ENCODE measurements at places on chromosomes 4 and X. TPM values are rescaled to one million over a fixed set of nuclear protein-coding genes. Genes with fewer than 3 reads are reported as not detected.

ARL13A gene
- 0.36 TPM for polyA plus RNA-seq

DNA sequence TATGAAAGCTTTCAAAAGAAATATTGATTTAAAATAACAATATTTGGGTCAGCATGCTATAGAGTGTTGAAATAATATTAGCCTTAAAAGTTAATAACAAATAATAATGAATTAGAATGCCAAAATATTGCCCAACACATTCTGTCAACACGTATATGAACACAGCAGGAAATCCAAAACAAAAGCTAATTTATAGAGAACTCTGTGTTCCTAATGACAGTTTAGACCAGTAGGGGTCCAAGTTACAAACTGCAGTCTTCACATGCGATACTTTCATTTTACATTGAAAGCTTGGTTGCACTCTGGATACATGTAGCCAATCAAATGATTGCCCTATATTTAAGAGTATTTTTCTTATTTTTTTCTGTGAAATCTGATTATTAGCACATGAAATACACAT, 274.4 kb downstream of the DCTD start:
- no peak for DNase-seq

ATP8A1 gene
- polyA plus RNA-seq = 13.5 TPM

IL3RA gene
- 20.4 TPM for polyA plus RNA-seq

- no peak for DNase-seq
Observed at GRCh38 chrX:16578218-16578617, 71.7 kb upstream of the S100G start.

- no peak for DNase-seq
Observed at GRCh38 chrX:124829930-124830329, 483.6 kb downstream of the SH2D1A start.

DNA sequence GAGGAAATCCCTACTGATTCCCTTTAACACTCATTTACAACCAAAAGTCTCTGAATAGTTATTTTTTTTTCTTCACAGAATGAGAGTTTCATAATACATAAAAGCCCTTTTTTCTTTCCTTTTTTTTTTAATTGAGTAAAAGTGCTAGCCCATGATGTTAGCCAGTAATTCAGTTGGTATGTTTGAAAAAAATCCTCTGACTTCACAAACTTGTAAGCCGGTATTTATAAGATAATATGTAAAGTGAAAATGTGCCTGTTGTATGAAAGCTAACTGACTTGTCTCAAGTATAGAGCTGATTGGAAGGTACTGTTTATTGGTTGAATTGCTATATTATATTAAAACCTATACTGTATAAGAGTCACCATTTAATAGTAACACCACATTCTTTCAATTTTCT, 70.2 kb upstream of the NEIL3 start:
- no peak for DNase-seq

All from muscle of arm (tissue), 14 donors.